ENCODE measurements at places on chromosomes 2 and 18.

GRCh38 chr2:98935111-98935770 lies 784 bp downstream of the CRACDL start:
- DNase-seq: no peak

DNA sequence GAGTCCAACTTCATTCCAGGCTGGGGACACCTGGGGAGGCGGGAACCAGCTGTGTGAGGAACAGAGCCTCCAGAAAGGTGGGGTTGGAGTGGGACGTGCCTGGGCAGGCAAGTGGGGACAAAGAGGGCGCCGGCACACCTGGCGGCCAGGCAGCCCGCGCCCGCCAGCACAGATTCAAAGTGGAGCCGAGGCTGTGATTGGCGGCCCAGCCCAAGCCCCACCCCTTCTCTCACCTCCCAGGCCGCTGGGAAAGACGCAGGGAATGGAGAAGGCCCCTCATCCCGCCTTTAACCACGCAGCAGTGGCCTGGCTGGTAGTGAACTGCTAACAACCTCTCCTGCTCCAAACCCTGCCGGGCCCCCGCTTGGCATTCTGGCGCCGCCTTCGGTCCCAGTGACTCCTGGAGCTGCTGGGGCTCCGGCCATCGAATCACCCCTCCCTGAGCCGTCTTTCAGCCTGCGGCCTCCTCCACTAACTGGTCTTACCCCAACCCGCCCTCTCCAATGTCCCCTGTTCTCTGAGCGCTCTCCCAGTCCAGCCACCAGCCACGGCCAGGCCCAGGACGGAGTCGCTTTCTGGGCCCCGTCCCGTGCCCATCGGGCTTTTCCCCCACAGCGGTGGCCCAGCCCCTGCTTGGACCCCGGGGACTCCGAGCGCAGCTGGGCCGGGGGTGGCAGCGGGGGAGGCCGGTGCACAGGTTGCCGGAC lies 27.9 kb upstream of the PTMA start:
- DNase-seq: no peak

DNA sequence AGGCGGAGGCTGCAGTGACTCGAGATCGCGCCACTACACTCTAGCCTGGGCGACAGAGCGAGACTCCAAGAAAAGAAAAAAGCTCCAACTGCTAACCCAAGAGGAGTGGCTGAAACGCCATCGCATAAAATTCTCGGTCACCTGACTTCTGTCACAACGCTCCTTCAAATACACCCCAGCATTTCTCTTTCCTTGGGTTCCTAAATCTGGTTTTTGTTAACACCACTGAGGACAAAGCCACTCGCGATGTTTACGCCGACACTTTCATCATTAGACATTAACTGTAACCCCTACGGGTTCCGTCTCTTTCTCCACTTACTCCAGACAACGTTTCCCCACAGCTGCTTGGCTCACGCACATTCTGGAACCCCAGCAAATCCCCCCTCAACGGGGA lies 679 bp downstream of the CLK1 start:
- no peak for DNase-seq

DNA sequence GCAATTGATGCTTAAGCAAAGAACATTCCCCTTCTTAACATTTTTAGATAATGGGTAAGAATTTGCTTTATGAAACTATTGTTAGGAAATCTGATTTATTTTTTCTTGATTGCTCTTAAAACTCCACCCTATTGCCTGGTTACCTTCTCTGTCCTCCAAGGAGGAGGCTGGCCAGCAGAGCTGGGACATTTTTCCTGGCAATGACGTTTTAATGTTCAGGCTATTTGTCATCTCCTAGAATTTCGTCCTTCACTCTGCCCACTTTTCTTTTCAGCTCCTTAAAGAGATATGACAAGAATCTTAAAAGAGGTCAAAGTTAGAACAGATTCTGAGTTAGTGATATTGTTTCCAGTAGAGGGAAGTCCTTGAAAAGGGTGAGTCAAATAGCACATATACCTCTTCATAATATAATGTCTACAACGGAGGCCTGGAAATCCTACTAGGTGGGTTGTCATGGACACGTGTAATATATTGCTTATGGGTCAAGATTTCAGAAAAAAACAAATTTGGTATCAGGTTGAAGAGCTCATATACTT lies 141.0 kb downstream of the CMPK2 start:
- no peak for DNase-seq

DNA sequence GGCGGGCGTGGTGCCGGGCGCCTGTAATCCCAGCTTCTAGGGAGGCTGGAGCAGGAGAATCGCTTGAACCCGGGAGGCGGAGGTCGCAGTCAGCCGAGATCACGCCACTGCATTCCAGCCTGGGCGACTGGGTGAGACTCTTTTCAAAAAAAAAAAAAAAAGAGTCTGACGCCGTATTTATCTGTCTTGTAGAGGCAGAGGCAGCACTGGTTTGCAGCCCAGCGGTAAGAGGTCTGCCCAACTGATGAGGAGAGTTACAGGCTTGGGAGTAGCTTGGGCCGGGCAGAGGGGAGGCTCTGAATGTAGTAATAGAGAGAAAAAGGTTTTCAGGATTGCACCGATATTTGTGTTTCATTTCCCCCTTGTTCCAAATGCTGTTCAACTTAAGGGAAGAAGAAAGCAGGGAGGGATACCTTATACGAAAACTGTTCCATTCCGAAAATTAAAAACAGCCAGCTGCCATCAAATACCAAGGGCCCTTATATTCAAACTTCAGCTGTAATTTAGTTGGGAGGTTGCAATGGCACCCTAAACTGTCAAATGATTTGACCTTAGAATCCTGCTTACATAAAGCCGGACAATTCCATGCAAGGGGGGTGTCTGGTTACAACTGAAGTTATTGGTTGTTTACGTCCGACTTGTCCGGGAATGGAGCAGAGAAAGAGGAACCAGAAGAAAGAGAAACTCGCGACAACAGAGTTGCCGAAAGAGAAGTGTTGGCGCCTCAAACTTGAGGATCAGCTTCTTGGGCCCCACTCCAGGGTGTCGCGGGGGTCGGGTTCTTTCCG lies 9.2 kb upstream of the SP9 start:
- DNase-seq: no peak
